ENCODE measurements at places on chromosomes 5 and 9.

- H3K27ac ChIP-seq: no peak overlapping the region
- no peak overlapping the region for H3K4me3 ChIP-seq
- no peaks in the 10 kb centered on the region for H3K36me3 ChIP-seq
- peak; percentile 27 for DNase-seq
- H3K27me3 ChIP-seq: no peaks in the 10 kb centered on the region
These were observed 58.5 kb downstream of the PDE6A start for GRCh38 chr5:149886060-149886459.

- DNase-seq: no peak
- H3K27ac ChIP-seq: no peak overlapping the region
- H3K36me3 ChIP-seq: no peaks in the 10 kb centered on the region
- peaks cover 26% of the 10 kb centered on the region for H3K27me3 ChIP-seq
These were observed 111.5 kb upstream of the CCNH start for GRCh38 chr5:87524217-87524616.

- no peak overlapping the region for H3K27ac ChIP-seq
- no peak overlapping the region for H3K4me3 ChIP-seq
- H3K27me3 ChIP-seq: no peaks in the 10 kb centered on the region
- no peaks in the 10 kb centered on the region for H3K36me3 ChIP-seq
- peak; percentile 69 for DNase-seq
These were observed 13.4 kb downstream of the PCSK5 start for GRCh38 chr9:75903785-75904360.

DNA sequence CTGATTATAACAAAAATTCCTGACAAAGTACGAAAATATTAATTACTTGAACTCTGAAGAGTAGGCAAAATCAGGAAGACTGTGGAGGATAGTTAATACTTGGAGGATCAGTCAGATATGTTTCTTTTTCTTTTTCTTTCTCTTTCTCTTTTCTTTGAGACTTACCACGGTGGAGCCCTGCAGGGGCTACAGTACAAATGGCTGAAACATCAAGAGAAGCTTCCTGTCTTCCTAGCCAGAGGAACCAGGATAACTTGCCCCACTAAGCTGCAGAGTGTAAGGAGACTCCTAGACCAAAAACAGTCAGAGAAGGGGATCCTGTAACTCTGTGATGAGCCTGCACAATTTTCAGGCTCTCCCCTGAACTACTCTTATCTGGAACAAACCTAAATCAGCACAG lies 324.6 kb upstream of the TYRP1 start:
- H3K27me3 ChIP-seq: peaks cover 42% of the 10 kb centered on the region
- peaks cover 6% of the 10 kb centered on the region for H3K4me1 ChIP-seq
- no peak for DNase-seq
- no peaks in the 10 kb centered on the region for H3K36me3 ChIP-seq
- H3K27ac ChIP-seq: no peak overlapping the region
- H3K4me3 ChIP-seq: no peak overlapping the region

- no peak overlapping the region for H3K4me3 ChIP-seq
- peaks cover 9% of the 10 kb centered on the region for H3K36me3 ChIP-seq
- DNase-seq: peak; percentile 86
- H3K27me3 ChIP-seq: no peaks in the 10 kb centered on the region
- H3K4me1 ChIP-seq: peaks cover 17% of the 10 kb centered on the region
These were observed 144.6 kb downstream of the CCDC171 start for GRCh38 chr9:15697446-15697851.

GRCh38 chr5:173680660-173681242 lies 64.3 kb upstream of the BOD1 start:
- DNase-seq: no peak
- no peak overlapping the region for H3K27ac ChIP-seq
- no peaks in the 10 kb centered on the region for H3K27me3 ChIP-seq
- H3K36me3 ChIP-seq: no peaks in the 10 kb centered on the region
- H3K4me1 ChIP-seq: no peaks in the 10 kb centered on the region
- no peak overlapping the region for H3K4me3 ChIP-seq

DNA sequence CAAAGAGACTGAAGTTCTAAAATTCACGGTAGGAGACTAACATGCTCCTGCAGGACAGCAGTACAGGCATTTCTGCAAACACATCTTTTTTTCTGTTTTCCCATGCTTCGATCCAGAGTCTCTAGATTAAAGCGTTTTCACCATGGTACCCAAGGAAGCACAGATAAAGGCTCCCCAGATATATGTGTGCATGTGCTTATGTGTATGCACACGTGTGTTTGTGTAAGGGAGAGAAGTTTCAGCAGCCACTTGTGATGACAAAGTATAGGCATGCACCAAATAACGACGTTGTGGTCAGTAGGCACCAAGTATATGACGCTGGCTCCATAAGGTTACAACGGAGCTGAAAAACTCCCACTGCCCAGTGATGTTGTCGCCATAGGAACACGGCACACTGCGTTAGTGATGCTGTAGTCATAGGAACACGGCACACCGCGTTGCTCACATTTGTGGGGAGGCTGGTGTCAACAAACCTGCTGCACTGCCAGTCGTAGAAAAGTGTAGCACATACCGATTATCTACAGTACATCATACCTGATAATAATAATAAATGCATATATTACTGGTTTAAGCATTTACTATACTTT lies 21.7 kb downstream of the MED10 start:
- no peaks in the 10 kb centered on the region for H3K4me1 ChIP-seq
- DNase-seq: no peak
- no peak overlapping the region for H3K4me3 ChIP-seq
- peaks cover 36% of the 10 kb centered on the region for H3K27me3 ChIP-seq
- no peaks in the 10 kb centered on the region for H3K36me3 ChIP-seq

DNA sequence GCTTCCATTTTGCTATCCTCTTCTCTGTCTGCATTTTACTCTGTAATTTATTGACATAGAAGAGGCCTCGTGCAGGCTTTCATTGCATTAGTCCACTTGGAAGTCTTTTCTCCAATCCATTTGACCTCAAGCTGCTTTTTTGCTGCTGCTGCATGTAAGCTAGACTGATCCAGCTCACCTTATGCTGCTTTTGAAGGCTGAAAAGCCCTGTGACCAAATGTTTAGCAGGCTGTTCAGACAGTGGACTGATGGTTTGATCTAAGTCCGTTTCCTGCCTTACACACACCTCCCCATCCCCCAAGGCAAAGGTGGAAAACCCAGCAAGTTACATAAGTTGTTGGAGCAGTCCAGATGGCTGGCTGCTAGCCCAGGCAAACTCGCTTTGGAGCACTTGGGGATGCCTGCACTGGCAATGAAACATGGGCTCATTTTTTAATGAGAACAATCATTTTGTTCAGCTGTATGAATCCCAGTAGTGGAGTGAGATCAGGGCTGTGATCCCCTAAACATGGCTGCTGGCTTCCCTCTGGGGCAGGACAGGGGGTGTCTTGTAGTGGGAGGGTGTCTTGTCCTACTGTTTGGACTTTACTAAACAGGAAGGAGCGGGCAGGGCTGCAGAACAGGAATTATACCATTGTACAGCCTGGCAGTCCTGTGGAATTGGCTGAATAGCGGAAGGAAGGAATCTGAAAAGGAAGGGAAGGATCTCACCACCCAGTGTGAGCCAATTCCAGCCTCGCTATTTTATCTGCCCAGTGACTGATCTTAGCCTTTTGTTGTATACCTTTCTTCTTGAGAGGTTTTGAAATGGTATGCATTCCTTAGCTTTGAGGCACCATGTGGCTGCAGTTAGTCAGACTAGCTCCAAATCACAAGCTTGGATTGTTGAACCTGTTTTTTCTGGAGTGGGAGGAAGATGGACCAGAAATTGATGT lies 212.0 kb downstream of the ARHGAP26 start:
- H3K27ac ChIP-seq: peak overlapping the region; percentile 20
- peaks cover 43% of the 10 kb centered on the region for H3K4me1 ChIP-seq
- H3K36me3 ChIP-seq: no peaks in the 10 kb centered on the region
- DNase-seq: peak; percentile 91
- H3K27me3 ChIP-seq: no peaks in the 10 kb centered on the region
- H3K4me3 ChIP-seq: peak overlapping the region; percentile 5

DNA sequence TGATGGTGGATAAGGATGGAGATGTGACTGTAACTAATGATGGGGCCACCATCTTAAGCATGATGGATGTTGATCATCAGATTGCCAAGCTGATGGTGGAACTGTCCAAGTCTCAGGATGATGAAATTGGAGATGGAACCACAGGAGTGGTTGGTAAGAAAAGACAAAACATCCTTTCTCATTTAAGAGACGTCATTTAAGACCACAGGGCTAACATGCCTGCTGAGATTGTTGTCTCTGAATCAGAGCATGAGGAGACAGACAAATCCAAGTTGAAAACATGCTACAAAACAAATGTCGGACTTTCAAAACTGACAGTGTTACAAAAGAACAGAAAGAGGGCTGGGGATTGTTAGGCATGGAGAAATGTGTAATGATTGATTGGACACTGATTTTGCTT lies 4.6 kb downstream of the CCT5 start:
- no peak overlapping the region for H3K27ac ChIP-seq
- no peak overlapping the region for H3K4me3 ChIP-seq
- peaks cover 7% of the 10 kb centered on the region for H3K4me1 ChIP-seq

GRCh38 chr5:85049020-85049419 lies 664.3 kb upstream of the EDIL3 start:
- H3K27ac ChIP-seq: no peak overlapping the region
- peaks cover 10% of the 10 kb centered on the region for H3K27me3 ChIP-seq
- H3K4me3 ChIP-seq: no peak overlapping the region
- peak; percentile 3 for DNase-seq
- H3K4me1 ChIP-seq: no peaks in the 10 kb centered on the region
- no peaks in the 10 kb centered on the region for H3K36me3 ChIP-seq

GRCh38 chr5:32578764-32579163 lies 6.6 kb upstream of the SUB1 start:
- no peaks in the 10 kb centered on the region for H3K36me3 ChIP-seq
- H3K27ac ChIP-seq: no peak overlapping the region
- H3K4me3 ChIP-seq: no peak overlapping the region
- H3K27me3 ChIP-seq: no peaks in the 10 kb centered on the region
- peaks cover 8% of the 10 kb centered on the region for H3K4me1 ChIP-seq
- DNase-seq: no peak

- no peak overlapping the region for H3K4me3 ChIP-seq
- peak overlapping the region; percentile 32 for H3K27ac ChIP-seq
- no peaks in the 10 kb centered on the region for H3K27me3 ChIP-seq
- no peaks in the 10 kb centered on the region for H3K36me3 ChIP-seq
- DNase-seq: peak; percentile 74
- peaks cover 15% of the 10 kb centered on the region for H3K4me1 ChIP-seq
These were observed 13.7 kb downstream of the DAB2 start for GRCh38 chr5:39411061-39411460.

GRCh38 chr9:132027752-132028663 lies 51.7 kb downstream of the MED27 start:
- no peaks in the 10 kb centered on the region for H3K27me3 ChIP-seq
- peaks cover 36% of the 10 kb centered on the region for H3K4me1 ChIP-seq
- peak overlapping the region; percentile 8 for H3K27ac ChIP-seq
- DNase-seq: peak; percentile 82
- H3K4me3 ChIP-seq: peak overlapping the region; percentile 22

- peaks cover 31% of the 10 kb centered on the region for H3K4me1 ChIP-seq
- peak overlapping the region; percentile 9 for H3K27ac ChIP-seq
- H3K4me3 ChIP-seq: peak overlapping the region; percentile 88
These were observed 568 bp downstream of the MACIR start for GRCh38 chr5:103258957-103259704.

- H3K27ac ChIP-seq: peak overlapping the region; percentile 14
- H3K4me1 ChIP-seq: peaks cover 28% of the 10 kb centered on the region
- H3K27me3 ChIP-seq: peaks cover under 1% of the 10 kb centered on the region
- no peaks in the 10 kb centered on the region for H3K36me3 ChIP-seq
- no peak overlapping the region for H3K4me3 ChIP-seq
These were observed 15.7 kb downstream of the TMEM8B start for GRCh38 chr9:35844628-35845270.

DNA sequence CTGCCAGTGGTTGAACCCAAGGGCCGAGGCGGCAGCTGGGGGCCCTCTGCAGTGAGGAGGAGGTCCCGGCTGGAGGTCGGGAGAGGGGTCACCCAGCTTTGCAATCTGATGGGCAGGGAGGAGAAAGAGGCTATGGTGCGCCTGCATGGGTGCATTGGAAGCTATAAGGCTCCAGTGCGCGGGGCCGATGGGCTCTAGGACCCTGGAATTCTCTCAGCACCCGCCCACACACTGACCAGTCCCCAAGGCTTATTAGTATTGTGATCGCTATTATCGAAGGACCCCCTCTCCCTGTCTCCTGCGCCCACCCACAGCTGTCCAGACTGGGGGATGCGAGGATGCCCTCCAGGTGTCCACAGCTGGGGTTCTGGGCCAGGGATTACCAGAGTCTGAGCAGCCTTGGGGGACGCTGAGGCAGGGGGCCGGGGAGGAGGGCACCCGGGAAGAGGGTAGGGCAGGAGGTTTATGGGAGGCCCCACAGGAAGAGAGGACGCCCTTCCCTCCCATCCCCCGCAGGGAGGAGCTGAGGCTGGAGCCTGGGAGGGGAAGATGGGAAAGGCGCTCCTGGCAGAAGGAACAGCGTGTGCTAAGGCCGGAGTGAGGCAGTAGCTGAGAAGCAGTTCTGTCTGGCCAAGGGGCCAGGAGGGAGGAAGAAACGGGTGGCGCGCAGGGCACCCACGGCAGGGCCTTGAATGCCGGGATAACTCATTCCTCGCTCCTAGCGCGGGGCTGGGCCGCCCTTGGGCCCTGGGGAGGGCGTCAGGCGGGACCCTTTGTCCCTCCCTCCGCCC lies 24.2 kb downstream of the C9orf50 start:
- no peaks in the 10 kb centered on the region for H3K4me1 ChIP-seq
- H3K27me3 ChIP-seq: no peaks in the 10 kb centered on the region
- DNase-seq: no peak

DNA sequence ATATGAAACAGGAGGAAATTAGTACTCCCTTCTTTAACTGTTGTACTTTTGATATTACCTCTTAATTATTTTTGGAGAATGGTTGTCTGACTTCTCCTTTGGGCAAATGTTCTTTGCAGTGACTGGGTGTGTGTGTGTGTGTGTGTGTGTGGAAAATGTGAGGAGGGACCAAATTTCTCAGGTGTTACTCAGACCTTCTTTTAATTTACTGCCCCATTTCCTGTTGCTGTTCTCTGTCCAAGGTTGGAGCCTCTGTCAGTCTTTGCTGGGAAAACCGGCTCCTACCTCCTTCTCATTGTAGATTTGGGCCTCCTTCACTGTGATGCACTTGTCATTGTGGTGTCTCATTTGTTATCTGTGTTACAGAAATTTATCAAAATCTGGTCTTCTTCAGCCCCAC lies 68.4 kb downstream of the PBX3 start:
- no peaks in the 10 kb centered on the region for H3K27me3 ChIP-seq
- DNase-seq: peak; percentile 42
- no peak overlapping the region for H3K4me3 ChIP-seq
- H3K4me1 ChIP-seq: peaks cover 4% of the 10 kb centered on the region
- no peak overlapping the region for H3K27ac ChIP-seq

DNA sequence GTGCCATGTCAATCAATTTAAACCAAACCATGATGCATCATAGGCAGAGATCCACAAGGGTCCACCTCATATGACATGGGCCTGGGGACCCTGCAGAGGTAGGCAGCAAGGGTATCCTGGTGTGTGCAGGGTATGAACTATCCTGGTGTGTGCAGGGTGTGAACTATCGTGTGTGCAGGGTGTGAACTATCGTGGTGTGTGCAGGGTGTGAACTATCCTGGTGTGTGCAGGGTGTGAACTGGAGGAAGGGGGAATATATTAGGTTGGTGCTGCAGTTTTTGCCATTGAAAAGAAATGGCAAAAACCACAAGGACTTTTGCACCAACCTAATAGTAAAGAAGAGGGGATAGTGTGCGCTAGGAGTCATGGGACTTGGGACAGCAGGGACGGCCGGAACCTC lies 50.0 kb downstream of the MFAP3 start:
- DNase-seq: no peak
- peaks cover 13% of the 10 kb centered on the region for H3K4me1 ChIP-seq
- H3K27ac ChIP-seq: no peak overlapping the region
- H3K4me3 ChIP-seq: no peak overlapping the region
- peaks cover 22% of the 10 kb centered on the region for H3K27me3 ChIP-seq
- no peaks in the 10 kb centered on the region for H3K36me3 ChIP-seq

GRCh38 chr9:100206899-100207298 lies 107.9 kb downstream of the INVS start:
- no peak for DNase-seq
- H3K36me3 ChIP-seq: no peaks in the 10 kb centered on the region
- H3K4me1 ChIP-seq: no peaks in the 10 kb centered on the region
- H3K27ac ChIP-seq: no peak overlapping the region
- H3K27me3 ChIP-seq: no peaks in the 10 kb centered on the region
- no peak overlapping the region for H3K4me3 ChIP-seq
